ENCODE measurements at places on chromosomes 12 and 14.

GRCh38 chr12:6667559-6668210, 4.8 kb upstream of the ING4 start:
- peak; percentile 81 for DNase-seq

DNA sequence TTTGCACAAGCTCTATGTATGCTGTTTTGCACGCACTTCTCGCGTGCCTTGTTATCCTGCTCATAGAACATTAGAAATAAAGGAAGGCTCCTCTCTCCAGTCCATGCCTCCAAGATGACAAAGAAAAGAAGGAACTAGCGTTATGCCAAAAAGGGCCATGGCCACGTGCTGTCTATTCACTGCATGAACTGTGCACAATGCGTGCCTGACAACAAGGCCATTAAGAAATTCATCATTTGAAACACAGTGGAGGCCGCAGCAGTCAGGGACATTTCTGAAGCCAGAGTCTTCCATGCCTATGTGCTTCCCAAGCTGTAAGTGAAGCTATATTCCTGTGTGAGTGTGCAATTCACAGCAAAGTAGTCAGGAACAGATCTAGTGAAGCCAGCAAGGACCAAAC, 22.2 kb upstream of the PRMT8 start:
- DNase-seq, result no peak

DNA sequence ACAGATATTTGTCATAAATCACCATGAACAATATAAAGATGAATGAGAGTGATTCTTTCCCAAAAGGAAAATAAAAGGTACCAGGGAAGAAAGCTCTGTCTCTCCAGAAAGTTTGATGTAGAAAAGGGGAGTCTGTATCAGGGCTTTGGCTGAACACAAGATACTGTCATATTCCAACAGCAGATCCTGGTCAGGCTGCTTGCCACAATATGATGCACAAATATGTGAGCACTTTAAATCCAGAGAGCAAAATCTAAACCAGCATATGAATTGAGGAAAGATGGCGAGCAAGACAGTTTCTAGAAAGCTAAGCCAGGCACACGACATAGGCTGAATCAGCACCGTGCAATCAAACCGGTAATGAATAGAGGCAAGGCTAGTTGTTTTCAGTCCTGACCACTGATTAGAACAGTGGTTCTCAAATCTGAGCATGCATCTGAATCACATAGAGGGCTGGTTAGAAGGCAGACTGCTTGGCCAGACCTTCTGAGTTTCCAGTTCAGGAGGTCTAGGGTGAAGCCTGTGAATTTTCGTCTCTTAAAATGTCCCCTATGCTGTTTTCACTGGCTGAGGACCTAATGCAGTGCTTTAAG, 60.7 kb downstream of the PLCZ1 start:
- DNase-seq, result no peak

DNA sequence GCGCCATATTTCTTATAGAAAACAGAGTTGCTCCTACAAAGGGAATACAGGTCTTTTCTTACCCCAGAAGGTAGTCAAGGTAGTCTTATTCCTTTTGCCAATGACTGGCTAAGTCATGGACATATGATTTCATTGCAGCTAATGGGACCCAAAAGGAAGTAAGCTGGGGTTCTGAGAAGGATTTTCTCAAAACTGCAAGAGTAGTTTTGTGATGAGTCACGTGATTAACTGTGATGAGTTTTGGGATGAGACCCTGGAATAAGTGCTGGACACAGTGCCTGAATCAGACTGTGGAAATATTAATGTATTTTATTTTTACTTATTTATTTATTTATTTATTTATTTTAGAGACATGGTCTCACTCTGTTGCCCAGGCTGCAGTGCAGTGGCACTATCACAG, 13.4 kb upstream of the NIN start:
- DNase-seq, result no peak

DNA sequence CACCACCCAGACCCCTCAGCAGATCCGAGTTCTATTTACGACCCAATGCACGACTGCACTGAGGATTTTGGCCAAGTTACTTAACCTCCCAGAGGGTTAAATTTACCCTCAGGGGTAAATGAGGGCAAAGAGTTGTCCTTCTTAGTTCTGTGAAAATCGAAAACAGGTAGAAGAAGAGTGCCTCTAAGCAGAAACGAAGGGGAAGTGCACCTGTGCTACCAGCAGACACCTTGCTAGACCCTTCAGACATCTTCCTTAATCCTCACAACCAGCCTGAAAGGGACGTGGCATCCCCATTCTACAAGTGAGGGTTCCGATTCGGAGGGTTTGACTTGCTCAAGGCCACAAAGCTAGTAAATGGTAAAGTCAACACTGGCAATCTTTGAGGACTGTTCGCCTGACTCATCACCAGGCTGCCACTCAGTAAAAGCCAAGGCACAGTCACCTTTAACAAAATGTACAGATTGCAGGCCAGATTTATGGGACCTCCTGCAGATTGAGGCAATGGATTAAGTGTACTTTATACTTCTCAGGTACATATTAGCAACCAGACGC, 1.6 kb downstream of the GSG1 start:
- peak; percentile 79 for DNase-seq

- DNase-seq, result no peak
Measured at GRCh38 chr12:27505761-27506160, 18.2 kb upstream of the PPFIBP1 start.

GRCh38 chr14:90184571-90185266, 71.6 kb upstream of the PSMC1 start:
- DNase-seq, result no peak

Measured in islet precursor cell (in vitro differentiated cells).